ENCODE measurements at places on chromosomes 12 and 14.

DNA sequence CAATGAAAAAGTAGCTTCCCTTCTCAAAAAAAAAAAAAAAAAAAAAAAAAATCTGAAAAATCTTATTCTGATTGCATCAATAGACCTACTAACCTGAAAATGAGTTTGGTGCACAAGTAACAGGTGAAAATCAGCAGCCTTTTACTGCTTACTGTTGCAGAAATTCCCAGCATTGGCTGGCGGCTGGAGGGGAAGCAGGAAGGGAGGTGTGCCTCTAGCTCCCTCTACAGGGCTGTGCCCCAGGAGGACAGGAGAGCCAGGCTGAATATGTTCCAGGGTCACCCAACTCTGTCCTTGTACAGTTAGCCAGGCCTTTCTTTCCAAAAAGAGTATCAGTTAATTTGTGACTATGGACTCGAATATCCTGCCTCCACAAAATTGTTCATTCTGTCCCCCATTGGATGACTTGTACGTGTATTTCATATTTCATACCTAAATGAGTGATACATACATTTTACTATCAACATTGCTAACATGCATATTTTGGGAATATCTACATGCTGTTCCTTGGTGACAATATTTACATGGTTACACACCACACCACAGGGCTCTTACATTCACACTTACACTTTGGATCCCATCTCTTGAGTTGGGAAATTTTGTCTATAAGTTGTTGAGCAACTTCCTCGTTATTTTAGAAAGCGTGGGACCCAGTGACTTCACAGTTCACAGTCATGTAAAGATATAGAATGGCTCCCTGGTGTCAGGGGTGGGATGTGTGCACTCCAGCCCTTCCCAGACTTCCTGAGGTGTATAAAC lies 124.8 kb downstream of the SAMD4A start:
- DNase-seq: peak; percentile 69

- DNase-seq: no peak
These were observed 30.6 kb downstream of the ATF7IP start for GRCh38 chr12:14396071-14396470.

- no peak for DNase-seq
These were observed 93.4 kb downstream of the PHLDA1 start for GRCh38 chr12:75938189-75938588.

DNA sequence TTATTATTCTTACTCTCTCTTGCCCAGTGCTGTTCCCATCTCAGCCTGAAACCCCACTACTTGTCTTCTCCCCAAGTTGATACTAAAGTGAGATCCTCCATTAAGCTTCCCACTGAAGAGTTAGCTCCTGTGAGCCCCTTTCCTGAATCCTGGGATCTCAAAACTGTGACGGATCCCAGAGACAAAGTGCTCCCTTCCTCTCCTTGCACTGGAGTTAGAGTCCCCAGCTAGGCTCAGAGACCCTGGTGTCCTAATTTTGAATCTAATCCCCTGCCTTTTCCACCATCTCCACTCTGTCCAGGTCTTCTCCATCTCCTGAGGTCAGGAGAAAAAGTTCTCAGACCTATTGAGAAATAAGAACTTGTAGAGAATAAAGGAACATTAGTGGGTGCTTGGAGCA lies 17.6 kb upstream of the TBX3 start:
- DNase-seq: no peak

DNA sequence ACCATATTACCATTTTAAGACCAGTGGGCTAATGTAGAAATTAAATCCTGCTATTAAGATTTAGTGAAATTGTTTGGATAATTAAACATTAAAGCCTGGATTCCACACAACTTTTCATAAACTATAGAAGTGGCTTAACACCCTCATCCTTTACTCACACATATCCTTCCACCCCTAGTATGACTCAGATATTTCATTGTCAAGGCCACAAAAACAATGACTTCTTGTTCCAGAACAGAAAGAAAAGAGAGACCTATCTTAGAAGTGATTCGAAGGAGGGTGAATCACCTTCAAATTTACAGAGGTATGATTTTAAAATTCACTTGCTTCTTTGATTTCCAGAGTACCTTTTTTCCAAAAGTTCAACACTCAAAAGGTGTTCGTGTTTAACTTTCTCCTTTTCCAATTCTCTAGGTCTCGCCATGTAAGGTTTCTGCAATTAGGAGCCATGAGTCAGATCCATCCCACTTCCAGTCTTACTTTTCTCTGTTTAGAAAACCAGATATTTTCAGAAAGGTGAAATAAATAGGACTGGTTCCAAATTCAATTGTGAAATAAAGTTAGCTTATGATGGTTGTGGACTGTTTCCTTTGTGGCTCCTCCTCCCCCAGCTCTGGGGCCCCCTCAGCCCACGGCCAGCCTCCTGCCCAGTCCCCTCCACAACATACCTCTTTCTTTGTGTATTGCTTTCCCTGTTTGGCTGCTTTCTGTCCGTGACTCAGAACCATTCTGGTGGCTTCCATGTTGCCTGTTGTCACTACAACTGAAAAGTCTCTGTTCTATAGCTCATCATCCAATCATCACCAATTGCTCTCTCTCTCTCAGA lies 24.6 kb upstream of the MGP start:
- DNase-seq: peak; percentile 59

DNA sequence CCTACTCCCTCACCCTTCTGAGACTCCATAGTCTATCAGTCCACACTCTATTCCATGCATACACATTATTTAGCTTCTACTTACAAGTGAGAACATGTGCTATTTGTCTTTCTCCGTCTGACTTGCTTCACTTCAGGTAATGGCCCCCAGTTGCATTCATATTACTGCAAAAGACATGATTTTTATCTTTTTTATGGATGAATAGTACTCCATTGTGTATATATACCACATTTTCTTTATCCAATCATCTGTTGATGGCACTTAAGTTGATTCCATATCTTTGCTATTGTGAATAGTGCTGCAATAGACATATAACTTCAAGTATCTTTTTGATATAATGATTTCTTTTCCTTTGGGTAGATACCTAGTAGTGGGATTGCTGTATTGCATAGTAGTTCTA lies 171.8 kb downstream of the DACT1 start:
- no peak for DNase-seq

DNA sequence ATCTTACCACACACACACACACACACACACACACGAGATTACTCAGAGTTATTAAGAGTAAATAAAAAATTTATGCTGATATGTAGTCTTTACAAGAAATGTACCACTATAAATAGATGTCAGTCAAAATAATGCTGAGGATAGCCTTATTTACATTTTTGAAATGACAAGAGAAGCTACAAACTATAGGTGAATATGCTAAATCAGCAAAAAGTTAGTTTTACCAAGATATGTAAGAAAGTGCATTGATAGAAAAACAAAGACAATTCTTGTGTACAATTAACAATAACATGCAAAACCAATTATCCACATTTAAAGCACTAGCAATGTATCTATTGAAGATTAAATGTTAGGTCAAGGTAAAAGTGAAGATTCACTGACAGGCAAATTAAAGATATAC lies 46.8 kb upstream of the CERS5 start:
- no peak for DNase-seq

- no peak for DNase-seq
These were observed 225.6 kb downstream of the PPM1H start for GRCh38 chr12:62709311-62709710.

DNA sequence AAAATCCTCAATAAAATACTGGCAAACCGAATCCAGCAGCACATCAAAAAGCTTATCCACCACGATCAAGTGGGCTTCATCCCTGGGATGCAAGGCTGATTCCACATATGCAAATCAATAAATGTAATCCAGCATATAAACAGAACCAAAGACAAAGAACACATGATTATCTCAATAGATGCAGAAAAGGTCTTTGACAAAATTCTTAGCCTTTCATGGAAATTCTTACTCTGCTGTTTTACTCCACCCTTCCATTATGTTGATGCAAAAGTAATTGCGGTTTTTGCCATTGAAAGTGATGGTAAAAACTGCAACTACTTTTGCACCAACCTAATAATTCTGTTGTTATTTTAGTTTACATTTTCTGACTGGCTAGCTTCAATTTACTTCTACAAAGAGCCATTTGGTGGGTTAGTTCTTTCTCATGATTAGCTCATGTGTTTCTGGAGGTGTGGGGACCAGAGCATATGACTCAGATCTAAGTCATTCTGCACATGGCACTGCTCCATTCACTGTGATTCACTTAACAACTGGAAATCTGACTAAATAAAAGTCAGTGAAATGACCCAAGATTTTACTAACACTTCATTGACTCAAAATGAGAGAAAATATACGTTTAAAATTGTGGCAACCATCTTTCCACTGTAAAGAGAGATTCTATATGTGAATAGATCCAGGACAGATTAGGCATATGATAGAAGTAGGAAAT lies 99.9 kb downstream of the TMTC3 start:
- DNase-seq: no peak

- DNase-seq: no peak
These were observed 53.0 kb downstream of the NPAS3 start for GRCh38 chr14:32991691-32992090.

GRCh38 chr12:8011331-8011730 lies 21.2 kb upstream of the FOXJ2 start:
- no peak for DNase-seq

DNA sequence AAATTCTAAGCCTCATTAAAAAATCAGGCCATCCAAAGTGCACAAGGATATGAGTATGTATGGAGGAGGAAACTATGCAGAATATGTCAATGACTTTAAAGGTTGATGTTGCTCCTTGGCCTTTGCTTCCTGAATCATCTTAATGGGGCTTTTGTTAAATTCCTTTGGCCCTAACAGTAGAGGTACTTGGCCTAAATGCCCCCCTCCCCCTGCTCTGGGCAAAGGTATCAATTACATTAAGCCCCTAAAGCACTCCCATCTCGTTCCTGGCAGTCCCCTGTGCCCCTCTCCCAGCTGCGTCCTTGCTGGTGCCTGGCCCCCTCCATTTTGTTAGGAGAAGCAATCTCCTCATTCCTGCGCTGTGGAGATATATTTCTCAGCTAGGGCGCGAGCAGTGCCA lies 4.8 kb downstream of the COPZ1 start:
- DNase-seq: no peak

GRCh38 chr12:27013611-27014084 lies 536 bp downstream of the TM7SF3 start:
- DNase-seq: no peak

GRCh38 chr12:64392221-64392620 lies 1.7 kb upstream of the C12orf56 start:
- no peak for DNase-seq

GRCh38 chr14:35158491-35158890 lies 36.1 kb downstream of the PRORP start:
- no peak for DNase-seq

DNA sequence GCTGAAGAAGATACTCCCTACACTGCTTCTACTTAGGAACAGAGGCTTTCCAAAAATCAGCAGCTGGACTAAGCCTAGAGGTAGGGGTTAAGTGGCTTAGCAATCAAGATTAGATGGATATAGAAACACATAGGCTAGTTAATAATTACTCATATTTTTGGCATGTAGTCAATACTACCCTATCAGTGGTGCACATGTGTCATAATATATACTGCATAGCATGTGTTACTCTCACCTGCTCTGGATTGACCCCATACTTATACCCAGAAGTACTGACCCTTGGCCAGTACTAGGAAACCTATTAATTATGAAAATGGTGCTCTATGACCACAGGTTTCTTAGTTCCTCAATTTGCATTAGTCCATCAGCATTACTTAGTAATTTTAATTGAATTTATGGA lies 528.4 kb upstream of the LMO3 start:
- no peak for DNase-seq

DNA sequence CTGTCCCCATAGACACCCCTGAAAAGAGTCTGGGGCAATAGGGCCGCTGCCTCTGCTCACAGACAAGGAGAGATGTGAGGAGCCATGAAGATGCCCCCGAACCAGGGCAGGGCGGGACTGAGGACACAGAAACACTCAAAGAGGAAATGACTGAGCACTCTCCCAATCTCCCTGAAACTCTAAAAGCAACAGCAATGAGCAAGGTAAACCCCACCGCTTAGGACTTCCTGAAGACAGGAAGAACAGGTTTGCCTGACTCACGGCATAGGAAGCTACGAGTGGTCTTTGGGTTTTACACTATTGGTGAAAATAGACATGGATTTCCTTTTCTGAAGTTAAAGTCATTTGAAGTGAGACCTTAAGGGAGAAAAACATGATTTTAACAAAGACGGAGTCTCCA lies 32.5 kb downstream of the STX2 start:
- DNase-seq: no peak

- no peak for DNase-seq
These were observed 42.3 kb upstream of the SLC24A4 start for GRCh38 chr14:92280554-92281262.

DNA sequence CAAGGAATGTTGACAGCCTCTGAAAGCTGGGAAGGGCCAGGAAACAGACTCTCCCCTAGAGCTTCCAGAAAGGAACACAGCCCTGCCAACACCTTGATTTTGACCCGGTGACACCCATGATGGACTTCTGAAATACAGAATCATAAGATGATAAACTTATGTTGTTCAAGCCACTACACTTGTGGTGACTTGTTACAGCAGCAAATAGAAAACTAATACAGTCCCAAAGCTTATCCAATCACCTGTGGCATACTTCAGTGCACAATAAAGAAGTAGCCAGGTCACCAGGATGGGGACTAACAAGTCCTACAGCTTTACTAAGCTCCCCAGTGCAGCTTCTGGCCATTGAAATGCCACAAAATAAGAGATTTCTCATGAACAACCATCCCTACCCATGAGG lies 5.4 kb downstream of the STON2 start:
- no peak for DNase-seq

GRCh38 chr12:50326590-50327284 lies 43.4 kb upstream of the LIMA1 start:
- DNase-seq: no peak

GRCh38 chr12:96061864-96062453 lies 26.6 kb upstream of the LTA4H start:
- peak; percentile 77 for DNase-seq

GRCh38 chr12:27426743-27427487 lies 19.6 kb upstream of the SMCO2 start:
- DNase-seq: no peak

GRCh38 chr14:70555890-70556289 lies 21.1 kb upstream of the ADAM20 start:
- no peak for DNase-seq

DNA sequence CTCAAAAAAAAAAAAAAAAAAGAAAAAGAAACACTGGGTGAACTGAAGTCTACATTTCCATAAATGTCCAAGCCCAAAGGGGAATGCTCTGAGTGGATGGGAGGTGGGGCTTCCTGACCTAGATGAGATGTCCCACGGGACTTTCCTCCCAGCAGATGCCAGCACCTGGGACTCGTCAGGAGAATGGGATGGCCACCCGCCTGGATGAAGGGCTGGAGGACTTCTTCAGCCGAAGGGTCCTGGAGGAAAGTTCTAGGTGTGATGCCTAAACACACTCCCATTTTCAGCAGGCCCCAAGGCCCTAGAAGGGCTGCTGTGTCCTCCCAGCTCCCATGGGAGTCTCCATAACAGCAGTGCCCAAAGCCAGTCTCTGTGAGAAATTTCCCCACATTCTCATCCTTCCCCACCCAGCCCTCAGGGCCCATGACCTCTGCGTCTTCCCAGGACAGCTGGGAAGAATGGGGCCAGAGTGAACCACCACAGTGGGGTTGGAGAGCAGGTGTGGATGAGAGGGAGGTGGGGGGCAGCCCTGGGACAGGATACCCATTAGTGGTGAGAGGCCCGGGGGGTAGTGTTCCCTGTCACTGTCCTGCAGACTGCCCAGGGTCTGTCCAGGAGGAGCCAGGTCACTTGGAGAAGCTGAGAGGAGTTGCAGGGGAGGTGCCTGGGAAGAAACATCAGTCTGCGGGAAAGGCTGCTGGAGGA lies 7.1 kb upstream of the CPNE6 start:
- no peak for DNase-seq

- no peak for DNase-seq
These were observed 185.5 kb upstream of the ATP2B1 start for GRCh38 chr12:89893972-89894706.

GRCh38 chr12:46480724-46481123 lies 108.2 kb upstream of the SLC38A2 start:
- no peak for DNase-seq
